ENCODE measurements at places on chromosomes 12 and 14.

GRCh38 chr12:105910030-105910429 is 228.7 kb downstream of the NUAK1 start:
- DNase-seq = no peak

DNA sequence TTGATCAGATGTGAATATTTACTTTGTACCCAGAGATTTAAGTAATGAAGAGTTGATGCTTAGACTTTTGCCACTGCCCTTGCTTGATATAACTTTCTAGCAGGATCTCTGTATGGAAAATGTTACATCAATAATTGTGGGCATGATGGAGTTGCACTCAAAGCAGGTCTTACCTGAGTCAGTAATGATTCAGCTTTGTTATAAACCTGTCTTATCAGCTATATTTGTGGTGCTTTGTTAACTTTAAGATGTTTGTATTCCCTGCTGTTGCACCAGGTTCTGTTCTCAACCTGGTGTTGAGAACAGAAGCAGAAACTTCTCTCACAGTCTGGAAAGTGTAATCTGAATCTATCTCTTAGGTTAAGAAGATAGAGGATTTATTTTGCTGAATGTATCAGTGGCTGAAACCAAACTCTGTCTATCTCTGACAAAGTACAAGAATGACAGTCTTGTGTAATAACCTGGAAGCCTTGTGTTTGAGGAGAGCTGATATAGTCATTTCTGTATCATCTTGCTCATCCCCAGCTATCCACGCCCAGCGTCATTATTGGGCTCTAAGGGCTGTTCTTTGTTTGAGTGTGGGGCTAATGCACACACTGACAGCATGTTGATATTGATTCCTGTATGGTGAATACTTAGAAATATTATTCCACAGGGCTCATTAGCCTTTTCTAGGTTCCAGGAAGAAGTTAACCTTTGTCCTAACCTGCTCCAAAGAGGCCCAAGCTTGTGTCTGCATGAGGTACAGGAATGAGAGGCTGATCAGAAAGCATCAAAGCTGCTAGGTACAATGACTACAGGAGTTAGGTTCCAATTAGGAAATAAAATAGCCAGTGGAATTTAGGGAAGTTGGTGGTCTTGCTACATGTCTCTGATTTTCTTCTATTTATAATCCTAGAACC is 3.6 kb downstream of the AKAP6 start:
- DNase-seq = no peak

- no peak for DNase-seq
Measured at GRCh38 chr14:85545738-85546137, 15.8 kb downstream of the FLRT2 start.

DNA sequence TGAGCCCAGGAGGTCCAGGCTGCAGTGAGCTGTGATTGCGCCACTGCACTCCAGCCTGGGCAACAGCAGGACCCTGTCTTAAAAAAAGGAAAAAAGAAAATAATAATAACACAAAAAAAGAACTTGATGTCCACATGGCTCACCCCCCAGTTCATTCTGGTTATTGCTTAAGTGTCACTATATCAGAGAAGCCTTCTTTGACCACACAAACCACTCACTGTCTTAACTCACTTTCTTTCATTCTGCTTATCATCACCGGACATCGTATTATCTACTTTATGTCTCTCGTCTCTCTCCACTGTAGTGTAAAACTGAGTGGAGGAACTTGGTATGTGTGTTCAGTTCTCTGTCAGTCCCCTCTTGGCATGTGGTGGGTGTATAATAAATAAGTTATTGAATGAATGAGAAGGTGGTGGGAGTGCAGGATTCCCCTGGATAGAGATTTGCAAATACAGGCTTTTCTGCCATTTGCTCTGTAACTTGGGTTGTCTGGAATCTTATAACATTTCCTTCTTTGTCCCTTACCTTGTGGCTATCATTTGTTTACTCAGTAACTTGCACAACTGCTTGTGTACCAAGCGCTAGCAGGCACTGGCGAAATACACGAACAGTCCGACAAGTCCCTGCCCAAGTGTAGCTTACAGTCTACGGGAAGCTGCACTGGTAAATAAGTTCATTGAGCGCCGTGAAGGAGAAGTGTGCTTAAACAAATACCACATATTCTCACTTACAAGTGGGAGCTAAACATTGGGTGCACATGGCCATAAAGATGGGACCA is 86.6 kb upstream of the TRAF3 start:
- DNase-seq = peak; percentile 69

GRCh38 chr12:27984275-27984674 is 11.7 kb upstream of the PTHLH start:
- DNase-seq = no peak

- DNase-seq = no peak
Measured at GRCh38 chr14:69149461-69150244, 3.3 kb downstream of the DCAF5 start.

- DNase-seq = no peak
Measured at GRCh38 chr14:73715707-73716106, 1.5 kb upstream of the PNMA1 start.

DNA sequence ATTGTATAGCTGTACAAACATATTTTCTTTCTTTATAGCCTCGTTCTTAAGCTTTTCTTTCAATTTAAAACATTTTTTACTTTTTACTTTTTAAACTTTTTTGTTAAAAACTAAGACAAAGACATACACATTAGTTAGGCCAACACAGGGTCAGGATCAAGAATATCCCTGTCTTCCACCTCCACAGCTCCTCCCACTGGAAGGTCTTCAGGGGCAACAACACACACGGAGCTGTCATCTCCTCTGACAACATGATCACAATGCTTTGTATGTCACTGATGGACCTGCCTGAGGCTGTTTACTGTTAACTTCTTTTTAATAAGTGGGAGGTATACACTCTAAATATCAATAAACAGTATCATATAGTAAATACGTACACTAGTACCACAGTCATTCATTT is 191.3 kb downstream of the SYT10 start:
- DNase-seq = no peak

GRCh38 chr14:53570411-53571387 is 385.9 kb downstream of the BMP4 start:
- DNase-seq = no peak

DNA sequence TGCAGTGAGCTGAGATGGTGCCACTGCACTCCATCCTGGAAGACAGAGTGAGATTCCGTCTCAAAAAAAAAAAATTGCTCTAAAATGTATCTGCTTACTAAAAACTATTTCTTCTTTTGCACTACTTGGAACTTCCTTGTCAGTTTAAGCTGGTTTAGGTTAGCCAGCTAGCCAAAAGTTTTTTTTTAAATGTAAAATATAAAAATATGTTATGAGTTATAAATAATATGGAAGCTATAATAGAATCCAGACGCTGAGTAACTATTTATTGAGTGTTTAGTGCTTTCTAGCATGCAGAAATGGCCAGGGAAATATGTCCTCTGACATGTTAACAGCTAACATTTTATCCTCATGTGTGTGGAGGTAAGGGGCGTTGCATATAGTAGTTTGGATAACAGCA is 85.6 kb downstream of the PLEKHA5 start:
- DNase-seq = no peak

- DNase-seq = peak; percentile 45
Measured at GRCh38 chr12:53495903-53496751, 3.1 kb downstream of the MAP3K12 start.

DNA sequence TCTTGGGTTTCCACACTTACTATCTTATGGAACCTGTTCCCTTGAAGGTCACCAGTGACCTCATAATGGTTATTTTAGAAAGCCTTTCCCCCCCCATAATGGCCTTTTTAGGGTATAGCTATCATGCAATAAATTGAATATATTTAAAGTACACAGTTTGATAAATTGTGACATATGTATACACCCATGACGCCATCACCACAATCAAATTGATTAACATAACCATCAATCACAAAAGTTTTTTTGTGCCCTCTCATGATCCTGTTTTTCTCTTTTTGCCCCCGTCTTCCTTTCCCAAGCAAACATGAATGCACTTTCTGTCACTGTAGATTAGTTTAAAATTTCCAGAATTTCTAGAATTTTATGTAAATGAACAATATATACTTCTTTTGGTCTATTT is 28.7 kb upstream of the OR4E1 start:
- no peak for DNase-seq

- no peak for DNase-seq
Measured at GRCh38 chr14:100386121-100386520, 63.0 kb downstream of the SLC25A47 start.

- no peak for DNase-seq
Measured at GRCh38 chr12:9881246-9881645, at the start of gene KLRF2. TSS of gene KLRF2 (plus strand) at chr12:9881489. CDS start at chr12:9881596, 107 bp downstream.

DNA sequence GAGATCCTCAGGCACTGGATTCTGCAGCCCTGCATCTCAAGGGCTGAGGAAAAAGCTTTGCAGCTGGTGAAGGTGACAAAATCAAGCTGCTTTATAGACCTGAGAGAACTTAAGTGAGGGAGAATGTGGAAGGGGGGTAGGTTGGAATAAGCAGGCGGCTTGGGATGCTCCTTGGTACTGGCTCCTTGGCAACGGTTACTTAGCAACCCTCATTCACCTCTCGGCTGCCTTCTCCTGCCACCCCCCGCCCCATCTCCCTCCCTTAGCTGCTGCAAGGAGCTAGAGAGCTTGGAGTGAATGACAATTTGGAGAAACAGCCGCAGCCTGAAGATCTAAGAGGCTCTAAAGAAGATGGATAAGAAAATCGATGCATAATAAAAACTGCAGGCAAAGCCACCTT is 44.1 kb upstream of the CISTR start:
- DNase-seq = no peak

DNA sequence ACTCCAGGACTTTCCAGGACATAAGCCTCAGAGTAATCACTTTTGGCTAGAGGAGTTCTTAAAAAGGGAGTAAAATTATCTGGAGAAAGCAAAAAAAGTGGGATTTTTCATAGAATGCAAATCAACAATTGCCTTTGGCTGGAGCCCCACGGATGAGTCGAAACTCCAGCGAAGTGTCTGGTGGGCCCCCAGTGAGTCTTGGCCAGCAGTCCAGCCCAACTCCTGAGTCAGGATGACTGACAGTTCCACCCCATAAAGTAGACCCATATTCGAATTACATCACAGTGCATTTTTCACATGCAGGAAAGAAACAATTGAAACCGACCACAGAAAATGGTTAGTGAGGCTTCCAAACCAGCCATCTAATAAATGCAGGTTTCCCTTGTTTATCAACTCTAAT is 265.7 kb downstream of the BCL11B start:
- no peak for DNase-seq

DNA sequence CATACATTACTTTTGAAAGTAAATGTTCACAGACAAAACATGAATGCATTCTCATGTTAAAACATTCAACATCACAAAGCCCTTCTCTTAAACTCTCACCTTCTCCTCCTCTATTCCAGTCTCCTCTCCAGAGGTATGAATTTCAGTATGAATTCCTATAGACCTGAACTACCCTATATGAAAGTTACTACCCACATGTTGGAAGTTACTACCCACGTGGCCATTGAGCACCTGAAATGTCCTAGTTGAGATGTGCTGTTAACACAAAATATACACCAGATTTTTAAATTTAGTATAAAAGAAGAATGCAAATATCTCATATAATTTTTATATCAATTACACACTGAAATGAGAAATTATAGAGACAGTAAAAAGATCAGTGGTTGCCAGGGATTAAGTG is 60.2 kb downstream of the PAX9 start:
- DNase-seq = no peak

- DNase-seq = no peak
Measured at GRCh38 chr14:68076451-68076850, 256.9 kb downstream of the RAD51B start.

- no peak for DNase-seq
Measured at GRCh38 chr12:19058235-19059021, 71.1 kb upstream of the PLEKHA5 start.

DNA sequence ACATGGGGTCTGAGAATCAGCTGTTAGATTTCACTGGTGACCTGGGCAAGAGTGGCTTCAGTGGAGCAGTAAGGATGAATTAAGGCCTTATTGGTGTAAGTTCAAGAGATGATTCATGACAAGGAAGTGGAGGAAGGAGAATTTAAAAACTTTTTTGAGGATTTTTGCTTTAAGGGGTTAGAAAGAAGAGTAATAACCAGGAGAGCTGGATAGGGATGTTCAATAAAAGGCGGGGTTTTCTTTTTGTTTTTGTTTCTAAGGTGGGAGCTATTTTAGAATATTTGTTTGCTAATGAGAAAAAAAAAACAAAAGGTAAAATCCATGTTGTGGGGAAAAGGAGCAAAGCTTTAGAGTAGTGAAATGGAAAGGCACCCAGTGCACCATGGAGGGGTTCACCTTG is 15.2 kb upstream of the TUBA1B start:
- no peak for DNase-seq

DNA sequence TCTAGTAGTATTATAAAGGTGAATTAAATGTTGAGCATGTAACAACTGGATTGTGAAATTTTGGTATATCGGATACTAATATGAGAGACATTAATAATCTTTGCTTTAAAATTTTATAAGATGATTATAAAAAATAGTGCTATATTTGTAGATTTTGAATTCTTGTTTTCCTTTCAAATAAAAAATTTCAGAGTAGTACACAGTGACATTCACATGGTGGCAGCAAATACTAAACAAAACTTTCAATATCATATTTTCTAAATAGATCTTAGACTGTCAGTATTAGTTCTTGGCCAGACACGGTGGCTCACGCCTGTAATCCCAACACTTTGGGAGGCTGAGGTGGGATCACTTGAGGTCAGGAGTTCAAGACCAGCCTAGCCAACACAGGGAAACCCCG is 166.0 kb downstream of the NAV3 start:
- no peak for DNase-seq

DNA sequence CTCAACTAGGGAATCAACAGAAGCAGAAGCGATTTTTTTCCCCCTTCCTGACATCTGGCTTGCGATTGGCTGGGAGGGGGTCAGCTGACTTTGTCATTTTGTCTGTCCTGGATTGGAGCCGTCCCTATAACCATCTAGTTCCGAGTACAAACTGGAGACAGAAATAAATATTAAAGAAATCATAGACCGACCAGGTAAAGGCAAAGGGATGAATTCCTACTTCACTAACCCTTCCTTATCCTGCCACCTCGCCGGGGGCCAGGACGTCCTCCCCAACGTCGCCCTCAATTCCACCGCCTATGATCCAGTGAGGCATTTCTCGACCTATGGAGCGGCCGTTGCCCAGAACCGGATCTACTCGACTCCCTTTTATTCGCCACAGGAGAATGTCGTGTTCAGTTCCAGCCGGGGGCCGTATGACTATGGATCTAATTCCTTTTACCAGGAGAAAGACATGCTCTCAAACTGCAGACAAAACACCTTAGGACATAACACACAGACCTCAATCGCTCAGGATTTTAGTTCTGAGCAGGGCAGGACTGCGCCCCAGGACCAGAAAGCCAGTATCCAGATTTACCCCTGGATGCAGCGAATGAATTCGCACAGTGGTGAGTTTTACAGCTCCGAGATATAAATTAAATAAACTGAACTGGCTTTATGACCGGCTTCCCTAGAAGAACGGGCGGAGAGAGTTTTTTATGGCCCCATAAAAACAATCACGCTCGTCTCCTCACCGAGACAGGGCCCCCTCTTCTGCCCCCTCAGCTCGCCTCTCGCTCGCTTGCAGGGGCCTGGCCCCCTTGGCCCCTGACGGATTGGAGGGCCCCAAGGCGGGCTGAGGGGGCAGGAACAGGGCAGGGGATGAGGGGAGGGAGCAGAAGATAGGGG is at the start of gene HOXC6:
Gene HOXC6, plus strand, starts transcription at position 127 of the 888 bp plus-strand sequence. Its CDS starts 82 bp downstream, at position 209.
- peak; percentile 77 for DNase-seq

GRCh38 chr12:132471858-132472255 is 18.1 kb upstream of the FBRSL1 start:
- DNase-seq = no peak

Measured in MV-4-11 (cell line).